ENCODE measurements at places on chromosomes 5 and 9.

DNA sequence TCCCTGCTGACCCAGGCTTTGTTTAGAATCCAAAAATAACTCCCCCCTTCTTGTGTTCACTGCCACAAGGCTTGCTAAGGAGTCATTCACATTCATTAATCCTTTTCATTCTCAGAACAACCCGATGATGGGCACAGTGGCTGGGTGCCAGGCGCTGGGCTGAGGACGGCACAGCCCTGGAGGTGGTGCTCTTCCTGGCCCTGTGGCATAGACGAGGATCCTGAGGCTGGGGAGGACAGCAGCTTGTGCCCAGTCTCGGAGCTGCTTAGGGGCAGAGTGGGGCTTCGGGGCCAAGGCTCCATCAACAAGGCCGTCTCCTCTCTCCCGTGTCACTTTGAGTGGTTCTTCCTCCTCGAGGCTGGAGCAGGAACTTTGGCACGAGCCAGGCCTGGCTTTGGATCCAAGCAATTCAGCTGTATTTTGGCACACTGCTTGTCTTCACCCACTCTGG is 166.7 kb downstream of the TTLL11 start:
- no peak for DNase-seq

- no peak for DNase-seq
These were observed 128.1 kb upstream of the FAM174A start for GRCh38 chr5:100407053-100407452.

GRCh38 chr9:97437051-97437600 is 25.2 kb downstream of the TDRD7 start:
- no peak for DNase-seq

GRCh38 chr5:137415231-137415681 is 83.9 kb downstream of the SPOCK1 start:
- DNase-seq = no peak

GRCh38 chr5:173075970-173076369 is 19.8 kb downstream of the CREBRF start:
- no peak for DNase-seq

DNA sequence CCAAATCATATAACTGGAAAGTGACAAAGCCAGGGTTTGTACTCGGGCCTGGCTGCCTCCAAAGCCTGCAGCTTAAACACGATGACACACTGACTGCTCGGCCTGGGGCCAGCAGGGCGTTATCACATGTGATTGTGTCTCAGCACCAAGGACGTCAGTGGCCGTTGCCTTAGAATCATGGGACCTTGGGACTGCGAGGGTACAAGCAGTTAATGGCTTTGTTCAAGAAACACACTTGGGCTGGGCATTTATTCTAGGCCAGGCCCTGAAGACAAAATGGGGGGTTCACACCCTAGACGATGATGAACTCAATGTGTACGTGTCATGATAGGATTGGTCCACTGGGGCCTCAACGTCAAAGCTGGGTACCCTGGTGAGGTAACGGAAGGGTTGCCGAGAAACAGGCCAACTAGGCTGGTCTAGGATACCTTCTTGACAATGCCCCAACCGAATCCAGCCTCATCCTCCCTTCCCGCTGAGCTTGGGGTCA is 13.0 kb downstream of the SH3PXD2B start:
- no peak for DNase-seq

DNA sequence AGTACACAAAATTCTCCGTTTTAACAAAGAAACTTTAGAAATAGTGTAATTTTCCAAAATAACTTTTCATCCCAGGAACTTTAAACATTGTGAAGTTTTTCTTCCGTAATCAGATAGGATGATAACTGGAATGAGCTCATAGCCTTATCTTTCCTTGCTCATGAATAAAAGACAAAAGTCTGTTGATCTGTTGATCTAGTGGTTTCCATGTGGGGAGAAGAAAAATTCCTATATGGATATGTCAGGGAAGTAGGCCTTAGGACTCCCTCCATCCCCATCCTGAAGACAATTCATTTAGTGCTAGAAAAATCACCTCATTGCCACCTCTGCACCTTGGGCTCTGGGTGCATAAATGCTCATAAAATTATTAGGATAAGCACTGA is 266.6 kb downstream of the SMARCA2 start:
- DNase-seq = no peak

- DNase-seq = no peak
These were observed 86.1 kb downstream of the FGF18 start for GRCh38 chr5:171505473-171506043.
